ENCODE measurements at places on chromosomes 1 and 21. TPM values are rescaled to one million over a fixed set of nuclear protein-coding genes. Genes with fewer than 3 reads are reported as not detected.

SPRR2F gene
- not detected for polyA plus RNA-seq

PGBD5 gene
- 0.66 TPM for polyA plus RNA-seq

CFHR3 gene
- polyA plus RNA-seq: 0.47 TPM

WNT9A gene
- 1.2 TPM for polyA plus RNA-seq

ADAM30 gene
- polyA plus RNA-seq: not detected

ADORA1 gene
- polyA plus RNA-seq: 0.94 TPM

TSNAX gene
- polyA plus RNA-seq: 51.4 TPM

RAB25 gene
- not detected for polyA plus RNA-seq

DNA sequence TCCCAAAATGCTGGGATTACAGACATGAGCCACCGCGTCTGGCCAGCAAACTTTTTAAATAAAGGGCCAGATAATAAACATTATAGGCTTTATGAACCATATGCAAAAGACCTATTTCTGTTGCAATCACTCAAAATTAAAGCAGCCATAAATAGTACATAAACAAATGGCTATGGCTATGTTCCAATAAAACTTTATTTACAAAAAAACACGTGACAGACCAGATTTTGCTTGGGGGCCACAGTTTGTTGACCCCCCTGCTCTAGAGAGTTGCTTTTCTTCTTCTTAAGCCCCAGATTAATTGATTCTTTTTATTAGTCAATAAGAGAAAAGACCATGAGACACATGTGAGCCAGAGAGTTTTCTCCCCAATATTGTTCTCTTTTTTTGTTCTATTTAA, 138.3 kb downstream of the MACF1 start:
- no peak for DNase-seq

DNA sequence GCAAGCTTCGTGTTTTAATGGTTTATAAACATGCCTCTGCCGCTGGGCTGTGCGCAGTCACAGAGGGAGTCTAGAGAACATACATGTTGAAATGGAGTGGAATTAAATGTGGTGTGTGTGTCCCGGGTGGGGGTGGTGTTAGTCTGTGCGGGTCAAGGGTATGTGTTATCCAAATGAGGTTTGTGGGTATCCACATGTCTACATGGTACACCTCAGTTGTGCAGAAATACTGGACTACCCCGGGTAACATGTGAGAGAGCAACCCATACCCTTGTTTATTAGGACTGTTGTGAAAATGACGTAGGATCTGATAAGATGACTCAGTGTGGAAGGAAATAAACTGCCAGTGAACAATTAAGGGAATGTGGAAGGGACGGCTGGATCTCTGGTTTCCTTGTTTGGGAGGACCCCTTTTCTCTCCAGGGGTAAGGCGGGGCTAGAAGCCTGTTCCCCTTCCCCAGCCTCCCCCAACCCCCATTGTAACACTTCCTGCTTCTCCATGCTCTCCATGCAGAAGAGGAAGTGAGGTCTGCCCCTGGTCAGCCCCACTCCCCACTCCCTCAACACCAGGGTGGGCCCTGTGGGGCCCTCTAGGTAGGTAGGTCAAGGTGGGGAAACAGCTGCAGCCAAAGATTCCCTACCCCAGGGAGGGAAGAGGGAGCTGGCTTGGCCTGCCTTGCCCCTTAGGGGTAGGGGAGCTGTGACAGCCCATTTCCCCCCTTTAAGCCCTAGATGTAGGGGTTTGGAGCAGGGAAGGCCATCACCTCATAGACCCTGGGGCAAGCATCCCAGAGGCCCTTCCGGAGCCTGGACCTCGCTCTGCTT, 690 bp downstream of the EPS8L3 start:
- DNase-seq: no peak

GRCh38 chr1:32894681-32895080, 6.5 kb downstream of the TMEM54 start:
- DNase-seq: no peak

GRCh38 chr1:16125088-16125470, 30.8 kb downstream of the EPHA2 start:
- DNase-seq: no peak

DNA sequence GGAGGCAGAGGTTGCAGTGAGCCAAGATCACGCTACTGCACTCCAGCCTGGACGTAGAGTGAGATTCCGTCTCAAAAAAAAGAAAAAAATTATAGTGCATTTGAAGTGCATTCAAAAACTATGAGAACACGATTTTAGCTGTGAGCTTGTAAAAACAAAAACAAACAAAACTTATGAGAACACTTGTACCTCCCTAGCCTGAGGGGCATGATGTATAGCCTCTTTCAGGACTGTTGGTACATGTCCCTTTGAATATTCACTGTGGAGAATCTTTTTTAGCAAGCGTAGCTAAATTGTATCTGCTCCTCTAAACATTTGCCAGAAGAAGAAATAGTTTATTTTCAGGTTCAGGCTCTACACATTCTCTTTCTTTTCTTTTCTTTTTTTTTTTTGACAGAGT, 9.5 kb upstream of the DEGS1 start:
- DNase-seq: no peak

- DNase-seq: no peak
These were observed 112.7 kb downstream of the FGGY start for GRCh38 chr1:59409549-59409948.

- no peak for DNase-seq
These were observed 43.4 kb downstream of the INKA2 start for GRCh38 chr1:111695801-111696200.

GRCh38 chr1:113036639-113037321, 36.2 kb upstream of the LRIG2 start:
- no peak for DNase-seq

DNA sequence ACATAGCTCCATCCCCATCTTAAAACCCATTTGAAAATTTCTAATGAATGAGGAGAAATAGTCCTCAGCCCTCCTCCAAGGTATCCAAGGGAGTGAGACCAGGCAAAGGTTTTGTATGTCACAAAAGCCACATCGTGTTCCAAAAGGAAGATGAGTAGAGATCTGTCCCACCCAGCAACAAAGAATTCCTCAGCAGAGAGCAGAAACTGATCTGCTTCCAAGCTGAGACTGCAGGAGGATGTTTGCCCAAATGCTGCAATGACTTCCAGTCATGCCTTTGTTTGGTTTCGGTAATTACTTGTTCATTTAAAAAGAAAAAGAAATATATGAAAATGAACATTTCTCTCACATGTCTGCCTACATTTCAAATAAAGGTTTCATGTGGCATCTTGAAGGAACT, 186.9 kb downstream of the SETD4 start:
- DNase-seq: no peak

- no peak for DNase-seq
These were observed 358.3 kb downstream of the HLX start for GRCh38 chr1:221237587-221237986.

DNA sequence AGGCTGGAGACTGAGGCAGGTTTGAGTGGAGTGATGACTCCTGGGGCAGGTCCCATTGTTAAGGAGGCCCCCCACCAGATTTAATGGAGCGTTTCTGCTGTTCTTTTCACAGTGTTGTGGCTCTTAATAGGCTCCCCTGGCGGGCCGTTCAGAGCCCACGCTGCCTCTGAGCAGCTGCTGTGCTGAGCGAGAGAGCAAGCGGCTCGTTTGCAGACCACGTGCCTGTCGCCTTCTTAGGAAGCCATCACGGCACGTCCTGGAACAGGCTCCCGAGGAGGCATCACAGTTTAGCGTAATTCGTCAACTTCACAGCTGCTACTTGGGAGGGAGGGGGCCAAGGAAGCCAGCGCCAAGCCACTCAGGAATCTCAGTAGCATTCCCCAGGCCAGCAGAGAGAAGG, 70.5 kb upstream of the CTTNBP2NL start:
- DNase-seq: no peak

DNA sequence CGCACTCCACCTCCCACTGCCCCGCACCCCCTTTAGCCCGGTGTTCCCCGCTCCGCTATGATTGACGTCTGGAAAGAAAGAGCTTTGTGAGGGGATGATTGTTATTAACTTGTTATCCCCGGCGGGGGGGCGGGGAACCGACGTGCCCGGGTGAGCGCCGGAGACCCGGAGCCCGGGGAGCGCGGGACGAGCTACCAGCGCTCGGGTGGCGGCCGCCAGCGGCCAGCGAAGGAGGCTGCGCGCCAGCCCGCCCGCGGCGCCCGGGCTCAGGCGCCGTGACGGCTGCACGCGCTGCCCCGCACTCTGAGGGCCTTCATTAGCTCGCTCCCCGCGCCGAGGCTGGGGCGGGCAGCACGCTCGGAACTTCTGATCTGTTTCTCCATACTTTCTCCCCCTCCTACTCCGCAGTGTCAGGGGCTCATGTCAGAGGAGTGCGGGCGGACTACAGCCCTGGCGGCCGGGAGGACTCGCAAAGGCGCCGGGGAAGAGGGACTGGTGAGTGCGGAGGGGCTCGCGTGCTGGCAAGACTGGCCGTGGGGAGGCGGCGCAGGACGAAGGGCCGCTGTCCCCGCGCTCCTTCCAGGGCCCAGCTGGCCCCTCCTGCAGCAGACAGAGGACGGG, 2.1 kb downstream of the LHX8 start:
- DNase-seq: no peak

GRCh38 chr1:47580451-47580995, 142.7 kb downstream of the FOXD2 start:
- no peak for DNase-seq

DNA sequence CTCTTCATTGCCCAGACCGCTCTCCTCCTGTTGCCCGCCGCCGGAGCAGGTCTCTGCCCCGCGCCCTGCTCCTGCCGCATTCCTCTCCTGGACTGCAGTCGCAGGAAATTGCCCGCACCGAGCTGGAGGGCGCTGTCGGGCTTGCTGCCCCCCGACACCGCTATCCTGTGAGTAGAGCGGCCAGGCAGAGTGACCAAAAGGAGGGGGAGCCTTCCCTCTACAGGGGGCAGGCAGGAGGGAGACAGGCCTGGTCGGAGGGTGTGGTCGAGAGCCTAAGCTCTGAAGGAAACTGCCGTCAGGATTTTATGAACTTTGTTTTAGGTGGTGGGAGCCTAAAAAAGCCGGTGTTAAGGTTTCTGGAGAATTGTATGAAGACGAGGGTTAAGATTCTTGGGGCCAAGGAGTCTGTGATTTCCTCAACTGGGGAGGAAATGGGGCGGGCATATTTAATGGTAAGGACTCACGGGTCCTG, 517 bp downstream of the LRIG2 start:
- peak; percentile 54 for DNase-seq

GRCh38 chr1:80392529-80392928, 1386.0 kb upstream of the ADGRL4 start:
- DNase-seq: no peak

DNA sequence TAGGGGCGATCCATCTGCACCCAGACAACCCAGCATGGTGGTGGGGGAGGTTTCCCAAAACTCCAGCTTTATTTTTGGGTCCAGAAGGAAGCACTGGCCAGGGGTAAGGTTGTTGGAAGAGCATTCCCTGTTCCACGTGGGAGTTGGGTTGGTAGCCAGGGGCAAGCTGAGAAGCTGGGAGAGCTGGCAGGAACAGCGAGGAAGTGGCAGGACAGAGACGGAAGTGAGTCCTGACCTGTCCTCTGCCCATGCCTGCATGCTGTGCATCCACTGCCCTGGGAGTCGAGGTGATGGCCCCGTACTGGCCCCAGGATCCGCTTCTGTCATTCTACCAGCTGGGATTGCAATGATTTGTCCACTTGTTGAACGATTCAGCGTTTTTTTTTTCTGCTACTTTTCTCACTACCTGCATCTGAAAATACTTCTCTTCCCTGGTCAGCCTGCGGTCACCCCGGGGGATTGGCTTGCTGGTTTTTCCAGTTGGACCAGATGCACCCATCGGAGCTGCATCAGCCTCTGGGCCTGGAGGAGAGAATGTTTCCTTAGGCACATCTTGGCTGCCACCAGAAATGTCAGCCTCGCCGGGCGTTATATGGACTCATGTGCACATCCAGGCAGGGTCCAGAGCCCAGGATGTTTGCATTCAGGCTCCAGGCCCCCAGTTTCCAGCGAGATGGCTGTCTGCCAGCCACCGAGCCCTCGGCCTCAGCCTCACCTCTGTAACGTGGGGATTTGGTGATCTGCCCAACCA, 28.3 kb upstream of the TMPRSS2 start:
- no peak for DNase-seq

- peak; percentile 15 for DNase-seq
These were observed at the start of gene SYPL2 for GRCh38 chr1:109466452-109467300. SYPL2 (plus strand) TSS chr1:109466546; CDS start chr1:109466844, 298 bp downstream.

- no peak for DNase-seq
These were observed 4.9 kb upstream of the CORT start for GRCh38 chr1:10444795-10445397.

GRCh38 chr1:229433364-229434004, 410 bp downstream of the ACTA1 start:
- no peak for DNase-seq
